ENCODE measurements at places on chromosomes 4 and X. TPM values are rescaled to one million over a fixed set of nuclear protein-coding genes. Genes with fewer than 3 reads are reported as not detected.

- no peak for DNase-seq
These were observed 84.9 kb upstream of the BCOR start for GRCh38 chrX:40182615-40183014.

The FRMD7 gene
- 0.44 TPM for total RNA-seq

GRCh38 chrX:122583551-122583950 lies 600.5 kb upstream of the GRIA3 start:
- no peak for DNase-seq

The TMEM271 gene
- not detected for total RNA-seq

The ADGRG4 gene
- total RNA-seq = 0.16 TPM

DNA sequence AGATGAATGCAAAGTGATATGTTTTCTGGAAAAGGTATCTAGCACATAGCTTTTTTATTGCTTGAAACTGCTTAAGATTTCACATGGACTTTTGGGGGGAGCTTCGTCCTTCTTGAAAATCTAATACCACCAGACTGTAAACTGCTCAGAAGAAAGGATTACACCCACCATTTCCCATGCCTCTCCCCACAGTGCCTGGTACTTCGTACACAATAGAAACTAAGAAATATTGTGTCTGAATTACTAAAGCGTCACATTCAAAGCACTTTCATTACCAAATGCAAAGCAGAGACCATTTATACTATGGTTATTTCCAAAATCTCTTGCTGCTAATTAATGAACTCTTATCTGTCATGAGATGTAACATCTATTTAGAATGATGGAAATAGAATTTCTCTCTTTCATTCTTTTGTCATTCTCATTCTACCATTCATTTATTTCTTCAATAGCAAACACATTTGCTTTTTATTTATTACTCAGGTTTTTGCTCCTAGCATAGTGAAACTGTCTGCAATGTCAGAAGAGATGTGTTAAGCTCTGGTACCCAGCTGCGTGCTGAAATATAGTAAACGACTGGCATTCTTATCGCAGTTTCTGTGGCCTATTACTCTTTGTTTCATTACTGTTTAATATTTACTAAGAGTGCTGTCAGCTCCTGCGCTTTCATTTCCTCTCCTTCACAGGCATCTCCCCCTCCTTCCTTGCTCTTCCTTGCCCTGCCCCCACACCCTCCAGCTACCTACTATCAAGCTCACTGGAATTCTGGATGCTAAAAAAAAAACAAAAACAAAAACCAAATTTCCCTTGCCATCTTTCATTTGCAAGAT lies 51.4 kb upstream of the RAPGEF2 start:
- no peak for DNase-seq

GRCh38 chr4:243426-243825 lies 61.8 kb downstream of the ZNF732 start:
- DNase-seq = no peak

GRCh38 chr4:154529728-154530519 lies 20.3 kb downstream of the PLRG1 start:
- DNase-seq = no peak

The ARMCX4 gene
- 16.8 TPM for total RNA-seq

Data from osteocyte (in vitro differentiated cells).